ENCODE measurements at places on chromosomes 5 and 9. TPM values are rescaled to one million over a fixed set of nuclear protein-coding genes. Genes with fewer than 3 reads are reported as not detected.

SLC36A2 gene
- not detected for total RNA-seq

PCDHGB7 gene
- 0.65 TPM for total RNA-seq

RNF180 gene
- total RNA-seq: 4.5 TPM

CDH6 gene
- 34.9 TPM for total RNA-seq

PIP5K1B gene
- total RNA-seq: not detected

FOXD4L4 gene
- not detected for total RNA-seq

SARDH gene
- 0.07 TPM for total RNA-seq

PRRX2 gene
- total RNA-seq: 0.17 TPM

ACER2 gene
- total RNA-seq: 4.1 TPM

C6 gene
- not detected for total RNA-seq

RASEF gene
- 11.6 TPM for total RNA-seq

ENTREP1 gene
- total RNA-seq: 0.87 TPM

DNA sequence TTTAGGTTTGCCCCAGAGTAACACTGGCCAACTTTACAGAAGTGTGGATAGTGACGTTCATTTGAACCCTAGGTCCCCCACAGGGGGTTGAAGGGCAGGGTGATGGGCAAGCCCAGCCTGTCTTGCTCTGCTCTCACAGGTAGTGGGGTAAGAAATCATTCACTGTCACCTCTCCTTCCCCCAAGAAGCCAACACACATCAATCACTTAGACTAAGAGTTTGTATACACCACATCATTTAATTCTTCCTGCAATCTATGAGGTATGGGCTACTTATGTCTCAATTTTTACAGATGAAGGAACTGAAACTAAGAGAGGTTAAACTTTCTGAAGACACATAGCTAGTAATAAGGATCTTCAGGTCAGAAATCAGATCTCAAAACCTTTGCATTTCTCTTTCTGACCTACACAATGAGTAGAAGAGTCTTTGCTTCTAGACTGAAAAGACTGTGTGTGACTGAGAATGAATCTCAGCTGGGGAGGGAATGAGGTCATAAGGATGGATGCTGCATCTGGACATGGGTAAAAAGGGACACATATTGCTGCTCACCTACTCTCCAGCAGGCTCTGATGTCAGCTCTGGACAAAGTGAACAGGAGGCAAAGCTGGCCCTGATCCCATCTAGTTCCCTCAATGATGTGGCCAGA, 81.0 kb upstream of the EQTN start:
- DNase-seq: no peak

DNA sequence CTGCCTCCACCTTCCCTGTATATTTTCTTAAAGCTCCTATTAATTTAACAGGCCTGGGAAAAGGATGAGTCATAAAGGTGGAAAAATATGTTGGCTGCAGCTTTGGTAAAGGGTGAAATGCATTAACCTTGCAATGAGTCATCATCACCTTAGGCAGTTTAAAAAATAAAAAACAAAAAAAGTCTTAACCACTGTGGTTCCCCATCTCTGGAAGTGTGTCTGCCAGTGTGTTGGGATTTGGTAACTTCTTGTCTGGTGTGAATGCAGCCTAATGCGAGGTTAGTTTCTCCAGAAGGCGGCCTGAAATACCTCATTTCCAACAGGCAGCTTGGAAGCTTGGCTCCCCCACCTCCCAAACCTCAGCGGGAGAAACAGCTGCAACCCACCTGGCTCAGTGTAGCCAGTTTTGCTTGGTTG, 265.3 kb upstream of the GAS1 start:
- peak; percentile 76 for DNase-seq

- no peak for DNase-seq
These were observed 63.9 kb downstream of the CDC14B start for GRCh38 chr9:96555567-96556386.

DNA sequence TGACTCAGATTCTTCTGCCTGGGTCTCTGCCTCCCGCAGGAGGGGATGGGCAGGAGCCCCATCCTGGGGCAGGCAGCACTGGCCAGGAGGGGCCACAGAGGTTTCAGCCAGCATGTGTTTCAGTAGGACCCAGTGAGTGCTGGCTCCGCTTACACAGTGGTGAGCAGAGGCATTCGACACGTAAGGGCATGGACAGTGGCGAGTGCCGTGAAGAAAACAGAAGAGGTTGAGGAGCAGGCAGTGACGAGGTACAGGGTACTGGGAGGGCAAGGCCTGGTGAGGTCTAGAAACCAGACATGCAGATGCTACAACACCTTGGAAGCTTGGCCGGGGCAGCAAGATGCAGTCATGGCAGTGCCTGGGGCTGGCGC, 41.5 kb downstream of the CACNA1B start:
- no peak for DNase-seq

DNA sequence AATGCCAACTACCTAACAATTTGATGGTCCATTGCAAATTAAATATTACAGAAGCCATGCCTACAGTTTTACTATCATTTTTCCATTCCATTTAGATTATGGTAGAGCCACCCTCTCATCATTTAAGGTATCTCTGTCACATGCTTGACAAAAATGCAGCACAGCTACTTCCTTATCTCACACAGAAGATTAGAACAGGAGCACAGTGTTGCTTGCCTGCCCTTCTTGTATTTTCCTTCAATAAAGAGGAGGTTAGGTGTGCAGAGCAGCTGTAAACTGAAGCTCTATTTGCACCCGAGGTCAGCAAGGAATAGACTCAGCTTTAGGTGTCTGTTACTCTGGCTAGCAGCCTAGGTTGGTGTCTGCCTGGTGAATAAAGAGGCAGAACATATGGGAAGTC, 51.5 kb upstream of the ATP10B start:
- DNase-seq: no peak

GRCh38 chr9:100619665-100620064, 41.8 kb downstream of the CAVIN4 start:
- no peak for DNase-seq

GRCh38 chr9:35757226-35757891, 3.3 kb upstream of the MSMP start:
- DNase-seq: no peak

- DNase-seq: no peak
These were observed 50.4 kb downstream of the CERT1 start for GRCh38 chr5:75460942-75461610.

GRCh38 chr5:63553073-63553472, 409.2 kb downstream of the HTR1A start:
- no peak for DNase-seq

- no peak for DNase-seq
These were observed 143.0 kb downstream of the GOLPH3 start for GRCh38 chr5:32031089-32031488.

DNA sequence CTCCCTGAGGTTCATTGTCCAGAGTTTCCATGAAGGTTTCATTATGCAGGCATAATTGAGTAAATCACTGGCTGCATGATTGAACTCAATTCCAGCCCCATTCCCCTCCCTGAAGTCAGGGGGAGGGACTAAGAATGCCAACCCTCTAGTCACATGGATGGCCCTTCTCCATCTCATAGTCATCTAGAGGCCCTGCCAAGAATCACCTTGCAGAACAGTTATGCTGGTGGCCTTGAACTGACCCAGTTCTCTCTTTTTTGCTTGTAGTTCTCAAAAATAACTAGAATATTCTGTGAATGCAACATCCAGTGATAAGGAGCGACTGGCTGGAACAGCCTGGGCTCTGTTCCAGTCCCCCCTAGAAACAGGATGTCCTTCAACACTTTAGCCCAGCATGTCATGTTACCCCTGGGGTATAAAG, 31.7 kb downstream of the SLC35A4 start:
- DNase-seq: peak; percentile 71

GRCh38 chr9:92004045-92004392, 54.0 kb upstream of the ROR2 start:
- no peak for DNase-seq

DNA sequence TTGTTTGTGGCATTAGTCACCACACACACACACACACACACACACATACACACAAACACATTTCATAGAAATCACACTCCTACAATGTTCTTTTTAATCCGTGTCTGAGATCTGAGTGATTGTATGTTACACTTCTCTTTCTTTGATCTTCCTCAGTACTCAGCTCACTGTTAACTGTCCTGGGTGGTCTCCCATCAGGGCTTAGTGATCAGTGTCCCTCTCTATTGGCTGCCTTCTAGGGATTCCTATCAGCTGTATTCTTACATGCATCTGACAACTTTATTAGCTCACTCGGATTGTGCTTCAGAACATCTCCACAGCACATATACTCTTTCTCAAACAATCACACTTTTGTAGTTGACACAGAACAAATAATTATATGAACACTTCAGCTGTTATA, 170.2 kb upstream of the POU5F2 start:
- no peak for DNase-seq

GRCh38 chr9:96086936-96087571, 211.6 kb downstream of the ERCC6L2 start:
- no peak for DNase-seq

GRCh38 chr9:22053178-22053577, 44.1 kb upstream of the CDKN2B start:
- no peak for DNase-seq

GRCh38 chr5:146528236-146528635, 12.2 kb upstream of the GPR151 start:
- DNase-seq: no peak

- no peak for DNase-seq
These were observed 115.9 kb downstream of the FBXL7 start for GRCh38 chr5:15615859-15616258.

GRCh38 chr5:150196514-150196913, 6.7 kb downstream of the SLC6A7 start:
- no peak for DNase-seq

- DNase-seq: no peak
These were observed 54.1 kb upstream of the ABL1 start for GRCh38 chr9:130780865-130781504.

DNA sequence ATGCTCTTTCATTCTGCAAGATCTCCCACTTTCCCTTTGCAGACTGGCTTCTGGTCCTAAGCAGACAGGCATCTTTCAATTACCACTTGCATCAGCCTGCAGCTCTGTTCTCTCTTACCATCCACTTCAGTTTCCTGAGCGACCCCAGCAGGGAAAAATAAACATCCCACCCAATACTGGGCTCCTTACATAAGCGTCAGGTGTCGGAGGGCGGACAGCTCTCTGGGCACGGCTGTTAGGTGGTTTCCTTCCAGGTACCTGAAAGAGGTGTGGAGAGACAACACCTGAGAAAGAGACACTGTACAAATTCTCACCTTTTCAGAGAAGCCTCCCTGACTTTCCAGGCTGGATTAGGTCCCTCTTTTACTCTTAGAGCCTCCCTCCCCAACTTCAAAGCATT, 145.1 kb upstream of the PANK3 start:
- DNase-seq: no peak

DNA sequence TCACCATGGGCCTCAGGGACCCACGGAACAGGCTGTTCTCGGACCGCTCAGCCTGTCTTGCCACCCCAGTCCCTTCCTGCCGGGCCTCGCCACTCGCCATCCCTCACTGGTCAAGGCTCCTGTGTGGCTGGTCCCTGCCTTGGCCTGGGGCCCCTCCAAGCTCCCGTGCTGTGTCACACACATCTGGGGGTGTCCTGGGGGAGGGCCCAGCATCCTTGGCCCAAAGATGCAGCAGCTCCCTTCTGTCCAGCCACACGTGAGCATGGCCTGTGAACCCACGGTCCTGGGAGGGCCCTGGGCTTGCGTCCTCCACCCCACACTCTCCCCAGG, 425 bp upstream of the EGFL7 start:
- DNase-seq: no peak

- no peak for DNase-seq
These were observed 1.6 kb downstream of the URM1 start for GRCh38 chr9:128372784-128373183.

- no peak for DNase-seq
These were observed 175.9 kb downstream of the ERCC6L2 start for GRCh38 chr9:96051423-96051822.

DNA sequence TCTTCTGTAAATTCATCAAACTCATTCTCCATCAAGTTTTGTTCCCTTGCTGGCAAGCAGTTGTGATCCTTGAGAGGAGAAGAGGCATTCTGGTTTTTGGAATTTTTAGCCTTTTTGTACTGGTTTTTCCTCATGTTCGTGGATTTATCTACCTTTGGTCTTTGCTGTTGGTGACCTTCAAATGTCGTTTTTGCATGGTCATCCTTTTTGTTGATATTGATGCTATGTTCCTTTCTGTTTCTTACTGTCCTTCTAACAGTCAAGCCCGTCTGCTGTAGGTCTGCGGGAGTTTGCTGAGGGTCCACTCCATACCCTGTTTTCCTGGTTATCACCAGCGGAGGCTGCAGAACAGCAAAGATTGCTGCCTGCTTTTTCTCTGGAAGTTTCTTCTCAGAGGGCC, 140.9 kb downstream of the RPS23 start:
- DNase-seq: no peak

DNA sequence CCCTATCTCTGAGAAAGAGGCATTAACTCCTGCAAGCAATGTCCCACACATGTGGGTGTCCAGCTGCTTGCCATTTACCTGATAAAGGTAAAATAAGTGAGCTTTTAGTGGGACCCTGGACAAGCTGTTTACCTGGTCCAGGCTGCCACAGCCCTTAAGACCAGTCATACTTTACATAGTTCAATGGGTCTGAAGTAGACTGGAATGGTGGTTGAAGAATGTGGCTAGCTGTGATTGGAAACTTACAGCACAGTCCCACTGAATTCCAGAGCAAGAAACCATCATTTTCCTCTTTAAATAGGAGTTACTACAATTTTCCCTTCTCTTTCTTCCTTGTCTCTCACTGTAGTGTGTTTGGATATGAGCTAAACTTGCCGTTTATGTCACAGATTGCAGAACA, 60.6 kb downstream of the GGTA1 start:
- DNase-seq: no peak

GRCh38 chr5:65981548-65981947, 55.2 kb downstream of the ERBIN start:
- no peak for DNase-seq

- no peak for DNase-seq
These were observed 309.3 kb downstream of the KIAA0825 start for GRCh38 chr5:94309141-94309540.

GRCh38 chr5:139708877-139709581, 60.9 kb downstream of the CXXC5 start:
- DNase-seq: peak; percentile 23

DNA sequence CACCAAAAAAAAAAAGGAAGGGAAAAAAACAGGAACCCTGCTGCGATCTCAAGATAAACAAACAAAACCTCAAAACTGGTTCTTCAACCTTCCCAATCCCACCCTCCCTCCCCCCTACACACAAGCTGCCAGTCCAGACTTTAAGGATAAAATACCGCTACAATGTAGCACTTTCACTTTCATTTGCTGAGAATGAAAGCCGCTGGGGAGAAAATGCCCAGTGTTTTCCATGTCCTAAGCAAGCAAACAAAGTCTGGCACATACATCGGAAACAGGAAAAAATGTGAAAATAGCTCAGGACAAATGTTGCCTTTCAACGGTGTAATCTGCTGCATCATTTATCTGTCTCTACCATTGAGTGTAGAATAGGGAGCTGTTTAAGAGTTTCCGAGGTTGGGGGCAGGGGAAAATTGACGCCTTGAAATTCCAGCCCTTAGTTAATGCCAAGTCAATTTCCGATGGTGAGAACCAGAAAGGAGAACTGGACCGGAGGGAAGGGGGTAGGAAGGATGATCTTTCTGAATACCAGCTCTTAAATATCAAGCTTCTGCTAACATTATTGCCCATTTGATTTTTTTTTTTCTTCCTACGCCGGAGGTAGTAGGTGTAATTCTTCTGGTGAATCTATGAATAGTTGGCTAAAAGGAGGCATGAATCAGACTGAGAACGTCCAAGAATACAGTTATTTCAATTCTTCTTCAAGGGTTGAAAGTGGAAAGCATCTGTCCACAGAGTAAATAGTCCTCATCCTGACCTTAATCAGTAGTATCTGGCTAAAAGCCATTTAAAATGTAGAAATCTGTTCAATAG, 1.2 kb upstream of the ADAMTS6 start:
- no peak for DNase-seq

- no peak for DNase-seq
These were observed 71.1 kb downstream of the ALDH7A1 start for GRCh38 chr5:126523818-126524510.

Data from epithelial cell of proximal tubule (primary cell).